ENCODE measurements at places on chromosomes 11 and 22.
A peak's percentile ranks its signal among the peaks of the same experiment; 100 is the strongest.

DNA sequence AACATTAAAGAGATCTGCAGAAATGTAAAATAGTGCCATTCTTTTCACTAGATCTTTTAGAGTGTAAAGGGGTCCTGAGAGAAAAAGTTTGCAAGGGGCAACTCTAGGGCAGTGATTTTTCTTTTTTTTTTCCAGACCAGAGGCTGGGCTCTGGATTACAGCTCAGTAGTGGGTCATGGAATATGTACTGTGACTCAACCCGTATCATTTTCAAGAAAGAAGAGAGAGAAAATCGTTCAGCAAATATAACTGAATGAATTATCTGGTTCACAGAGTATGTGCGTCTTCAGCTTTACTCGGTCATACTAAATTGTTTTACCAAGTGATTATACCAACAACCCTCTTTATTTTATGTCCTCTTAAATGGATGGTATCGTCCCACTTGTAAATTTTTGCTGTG, 3.8 kb downstream of the CEP57 start:
- DNase-seq = no peak

DNA sequence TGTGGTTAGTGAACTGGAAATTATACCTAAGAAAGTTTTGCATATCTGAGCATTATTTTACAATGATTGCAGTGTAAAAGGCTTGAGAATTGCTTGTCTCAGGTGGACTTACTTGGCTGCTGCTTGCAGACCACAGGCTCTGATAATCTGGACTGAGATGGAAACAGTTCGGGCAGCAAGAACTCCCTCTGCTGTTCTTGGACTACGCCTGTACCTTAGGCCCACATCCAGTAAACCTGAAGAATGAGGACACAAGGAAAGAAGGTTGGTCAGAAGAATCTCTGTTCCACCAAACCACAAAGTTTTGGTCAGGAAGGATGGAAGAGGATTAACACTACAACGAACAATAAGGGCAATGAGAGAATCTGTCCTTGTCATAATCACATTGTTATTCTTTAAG, 80.1 kb downstream of the C2CD3 start:
- DNase-seq = no peak

DNA sequence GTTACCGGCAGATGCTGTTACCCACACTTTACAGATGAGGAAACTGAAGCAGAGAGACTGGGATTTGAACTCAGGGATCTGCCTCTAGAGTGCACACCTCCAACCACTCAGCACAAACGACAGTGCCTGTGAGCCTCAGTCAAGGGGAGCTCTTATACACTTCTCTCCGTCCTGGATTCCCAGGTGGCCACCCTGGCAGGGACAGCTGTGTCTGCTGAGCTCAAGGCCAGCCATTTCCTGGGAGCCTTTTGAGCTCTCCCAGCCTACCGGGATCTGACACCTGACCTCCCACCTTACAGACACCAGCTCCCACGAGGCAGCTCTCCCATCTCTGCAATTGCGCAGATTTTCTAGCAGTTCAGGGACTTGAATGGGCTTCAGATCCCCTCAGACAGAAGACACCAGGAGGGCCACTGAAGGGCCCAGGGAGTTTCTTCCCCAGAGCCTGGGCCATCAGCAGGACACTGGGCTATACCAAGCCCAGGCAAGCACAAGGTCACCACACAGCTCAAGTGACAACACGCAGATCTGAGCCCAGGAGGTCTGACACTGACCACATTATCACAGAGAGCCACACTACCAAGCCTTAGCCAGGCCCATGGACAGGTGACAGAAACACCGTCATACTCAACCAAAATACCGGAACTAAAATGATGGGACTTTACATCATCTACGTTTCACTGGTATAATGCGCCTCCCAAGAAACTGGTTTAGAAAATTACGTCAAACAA, 17.1 kb downstream of the PDGFB start:
- DNase-seq = no peak

DNA sequence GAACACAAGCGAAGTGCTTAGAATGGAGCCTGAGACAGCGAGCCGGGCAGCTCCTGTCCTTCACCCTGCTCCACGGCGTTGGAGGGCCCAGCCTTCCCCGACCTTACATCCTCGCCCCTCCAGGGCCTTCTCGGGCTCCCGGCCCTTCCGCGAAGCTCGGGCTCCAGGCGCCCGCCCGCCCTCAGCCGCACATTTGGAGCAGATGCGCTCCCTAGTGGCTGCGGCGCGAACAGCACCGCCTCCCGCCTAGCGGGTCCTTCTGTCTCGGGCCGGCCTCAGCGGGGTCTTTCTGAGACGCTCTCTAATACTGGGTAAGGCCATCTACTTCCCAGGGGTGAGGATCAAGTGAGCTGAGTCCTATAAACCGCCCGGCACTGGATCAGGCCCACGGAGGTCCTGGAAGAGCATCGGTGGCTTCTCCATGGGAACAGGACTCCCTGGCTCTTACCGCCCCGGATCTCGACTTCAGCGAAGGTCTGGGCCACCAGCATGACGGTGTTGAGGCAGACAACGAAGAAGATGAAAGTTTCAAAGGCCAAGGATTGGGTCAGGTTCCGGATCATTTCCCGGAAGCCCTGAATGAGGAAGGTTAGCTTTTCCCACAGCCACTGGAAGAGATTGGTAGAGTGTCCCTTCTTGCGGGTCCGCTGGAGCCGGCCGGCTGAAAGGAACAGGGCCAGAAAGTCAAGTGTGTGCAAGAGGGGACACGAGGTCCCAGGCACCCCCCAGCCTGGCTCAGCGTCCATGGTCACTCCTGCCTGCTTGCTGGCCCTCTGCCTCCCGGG, 3.7 kb downstream of the CATSPER1 start:
- peak; percentile 72 for DNase-seq

DNA sequence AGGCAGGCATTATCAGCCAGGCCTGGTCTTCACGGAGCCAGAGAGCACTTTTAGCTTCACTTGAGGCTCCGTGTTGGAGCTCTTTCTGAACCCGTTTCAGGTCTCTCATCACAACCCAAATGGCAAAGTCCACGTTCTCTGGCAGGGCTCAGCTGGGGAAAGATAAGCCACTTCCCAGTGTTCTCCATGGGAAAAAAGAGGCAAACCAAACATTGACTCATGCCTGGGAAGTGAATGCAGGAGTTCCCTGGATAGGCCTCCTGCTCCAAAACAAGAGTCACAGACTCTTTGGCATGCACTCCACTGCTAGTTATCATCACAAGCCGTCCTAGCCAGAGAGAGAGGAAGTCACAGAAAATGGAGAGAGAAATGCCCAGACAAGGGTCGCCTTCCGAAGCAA, 11.6 kb downstream of the OPCML start:
- peak; percentile 6 for DNase-seq

DNA sequence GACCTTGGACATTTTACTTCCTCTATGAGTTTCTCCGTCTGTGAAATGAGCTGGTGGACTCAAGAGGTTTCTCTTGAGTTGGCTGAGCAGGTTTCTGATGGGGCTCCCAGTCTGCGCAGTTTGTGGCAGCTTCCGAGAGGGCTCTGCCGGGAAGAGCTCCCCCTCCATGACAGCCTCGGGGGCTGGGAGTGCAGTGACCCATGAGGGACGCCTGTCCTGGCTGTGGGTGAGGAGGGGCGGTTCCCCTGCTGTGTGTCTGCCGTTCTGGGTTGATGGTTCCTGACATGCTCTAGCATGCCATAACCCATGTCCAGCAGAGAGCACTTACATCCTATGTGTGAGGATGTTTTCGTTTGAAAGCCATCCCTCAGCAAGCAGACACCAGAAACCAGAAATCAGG, 14.8 kb downstream of the CSF2RB start:
- DNase-seq = no peak

DNA sequence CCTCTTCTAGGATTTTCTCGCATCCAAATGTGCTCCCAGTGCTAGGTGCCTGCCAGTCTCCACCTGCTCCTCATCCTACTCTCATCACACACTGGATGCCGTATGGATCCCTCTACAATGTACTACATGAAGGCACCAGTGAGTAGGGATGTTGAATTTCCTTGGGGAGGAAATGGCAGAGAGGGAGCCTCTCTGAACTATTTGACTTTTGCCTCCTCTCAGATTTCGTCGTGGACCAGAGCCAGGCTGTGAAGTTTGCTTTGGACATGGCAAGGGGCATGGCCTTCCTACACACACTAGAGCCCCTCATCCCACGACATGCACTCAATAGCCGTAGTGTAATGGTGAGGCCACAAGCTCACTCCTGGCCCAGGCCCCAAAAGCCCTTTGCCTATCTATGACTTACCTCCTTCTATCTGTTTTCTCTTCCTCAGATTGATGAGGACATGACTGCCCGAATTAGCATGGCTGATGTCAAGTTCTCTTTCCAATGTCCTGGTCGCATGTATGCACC, 2.5 kb downstream of the TAF10 start:
- no peak for DNase-seq

- peak; percentile 71 for DNase-seq
These were observed 53.6 kb downstream of the BCR start for GRCh38 chr22:23233752-23234408.

- DNase-seq = peak; percentile 69
These were observed 71.7 kb downstream of the RAB38 start for GRCh38 chr11:88103337-88104206.

- DNase-seq = peak; percentile 56
These were observed at the start of gene NPTXR for GRCh38 chr22:38843657-38844314. TSS of gene NPTXR (minus strand) at chr22:38844028.

DNA sequence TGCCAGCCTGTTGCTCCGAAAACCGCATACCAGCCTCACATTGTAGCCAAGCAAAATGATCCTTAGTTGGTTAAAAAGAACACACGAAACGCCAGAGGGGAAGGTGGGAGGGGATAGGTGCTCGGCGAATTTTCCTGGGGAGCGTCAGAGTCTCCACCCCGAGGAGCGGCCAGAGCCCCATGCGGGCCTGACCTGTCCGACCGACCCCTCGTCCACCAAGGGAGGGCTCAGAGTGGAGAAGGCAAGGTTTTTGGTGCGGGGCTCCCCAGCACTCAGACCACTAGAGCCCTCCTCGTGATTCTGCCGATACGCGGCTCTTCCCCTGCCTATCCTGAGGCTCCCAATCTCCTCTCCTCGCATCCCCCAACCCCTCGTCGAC, 39.6 kb downstream of the DIXDC1 start:
- DNase-seq = no peak

DNA sequence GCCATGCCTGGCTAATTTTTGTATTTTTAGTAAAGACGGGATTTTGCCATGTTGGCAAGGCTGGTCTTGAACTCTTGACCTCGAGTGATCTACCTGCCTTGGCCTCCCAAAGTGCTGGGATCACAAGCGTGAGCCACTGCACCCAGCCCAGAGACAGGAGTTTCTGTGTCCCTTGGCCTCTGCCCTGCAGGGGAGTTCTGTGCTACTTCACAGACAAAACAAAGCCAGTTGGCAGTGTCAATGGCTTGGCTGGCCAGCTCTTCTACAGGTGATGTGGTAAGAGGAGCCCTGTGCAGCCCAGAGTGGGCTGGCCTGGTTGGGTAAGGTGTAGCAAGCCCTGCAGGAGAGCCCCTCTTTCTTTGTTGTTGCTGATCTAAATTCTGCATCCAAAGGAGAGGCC, 60.5 kb upstream of the SHISAL1 start:
- DNase-seq = no peak

DNA sequence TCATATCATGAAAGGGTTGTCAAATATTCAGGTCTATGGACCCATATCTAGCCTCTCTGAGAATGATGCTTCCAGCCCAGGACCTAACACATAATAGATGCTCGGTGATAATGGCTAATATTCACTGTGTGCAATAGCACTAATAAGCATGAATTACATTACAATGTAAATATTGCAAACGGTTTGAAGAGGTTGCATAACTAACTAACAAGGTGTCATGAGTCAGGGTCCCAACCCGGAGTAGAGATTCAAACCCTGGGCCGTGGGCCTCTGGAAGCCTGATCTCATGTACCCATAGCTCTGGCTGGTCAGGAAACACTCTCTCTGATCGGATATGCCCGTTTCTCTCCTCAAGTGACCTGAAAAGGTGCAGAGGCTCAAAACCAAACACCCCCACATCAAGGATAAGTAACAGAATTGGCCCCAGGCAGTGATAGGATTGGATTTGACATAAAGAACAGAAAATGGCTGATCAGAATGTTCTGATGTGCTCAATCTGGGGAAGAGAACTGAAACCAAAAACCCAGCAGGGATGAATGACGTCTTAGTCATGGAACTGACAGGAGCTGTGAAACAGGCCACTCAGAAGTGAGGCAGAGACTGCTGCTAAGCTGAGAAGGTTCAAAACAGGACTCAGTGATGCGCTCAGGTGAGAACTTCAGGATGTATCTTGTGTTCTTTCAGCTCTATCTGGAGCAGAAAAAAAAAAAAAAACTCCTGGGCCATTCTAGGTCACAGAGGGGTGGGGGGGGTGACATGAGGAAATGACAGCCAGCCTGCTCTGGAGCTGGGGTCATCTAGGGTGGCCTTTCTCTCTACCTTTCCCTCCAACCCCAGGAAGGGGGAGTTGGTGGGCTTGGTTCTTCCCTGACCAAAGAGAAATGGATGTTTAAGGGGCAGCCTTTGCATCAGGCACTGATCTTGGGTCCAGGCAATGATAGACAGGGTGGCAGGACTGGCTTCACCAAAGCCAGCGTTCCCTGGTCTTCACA, 6.6 kb upstream of the KCTD17 start:
- no peak for DNase-seq

GRCh38 chr11:124207102-124207792, 24.1 kb downstream of the OR10D3 start:
- no peak for DNase-seq

GRCh38 chr11:120501440-120501839, 10.1 kb upstream of the GRIK4 start:
- DNase-seq = no peak

DNA sequence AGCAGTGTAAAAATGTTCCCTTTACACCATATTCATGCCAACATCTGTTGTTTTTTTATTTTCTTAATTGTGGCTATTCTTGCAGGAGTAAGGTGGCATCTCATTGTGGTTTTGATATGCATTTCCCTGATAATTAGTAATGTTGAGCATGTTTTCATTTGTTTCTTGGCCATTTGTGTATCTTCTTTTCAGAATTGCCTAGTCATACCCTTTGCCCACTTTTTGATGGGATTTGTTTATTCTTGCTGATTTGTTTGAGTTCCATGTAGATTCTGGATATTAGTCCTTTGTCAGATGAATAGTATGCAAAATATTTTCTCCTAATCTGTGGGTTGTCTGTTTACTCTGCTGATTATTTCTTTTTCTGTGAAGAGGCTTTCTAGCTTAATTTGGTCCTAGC, 98.9 kb upstream of the SERPIND1 start:
- DNase-seq = no peak

GRCh38 chr11:30436801-30437200, 113.9 kb downstream of the ARL14EP start:
- DNase-seq = no peak

DNA sequence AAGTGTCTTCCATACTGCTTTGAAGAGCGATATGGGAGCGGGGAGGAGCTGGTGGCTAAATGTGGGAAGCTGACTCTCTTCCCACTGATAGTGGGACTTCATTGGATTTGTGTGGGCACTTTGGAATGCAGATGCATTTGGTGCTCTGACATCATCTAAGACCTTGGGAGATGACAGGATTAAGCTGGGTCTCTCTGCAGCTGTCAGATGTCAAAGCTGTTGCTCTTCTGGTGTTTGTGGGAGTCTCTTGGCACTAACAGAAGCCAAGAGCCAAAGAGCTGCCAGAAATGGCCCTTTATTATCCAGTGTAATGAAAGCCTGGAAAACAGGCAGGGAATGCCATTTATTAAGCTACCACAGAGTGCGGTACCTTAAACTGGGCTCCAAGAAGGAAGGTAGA, 20.6 kb downstream of the GRAMD1B start:
- no peak for DNase-seq

Data from MG63 (cell line).